ENCODE measurements at places on chromosomes 4 and X.

DNA sequence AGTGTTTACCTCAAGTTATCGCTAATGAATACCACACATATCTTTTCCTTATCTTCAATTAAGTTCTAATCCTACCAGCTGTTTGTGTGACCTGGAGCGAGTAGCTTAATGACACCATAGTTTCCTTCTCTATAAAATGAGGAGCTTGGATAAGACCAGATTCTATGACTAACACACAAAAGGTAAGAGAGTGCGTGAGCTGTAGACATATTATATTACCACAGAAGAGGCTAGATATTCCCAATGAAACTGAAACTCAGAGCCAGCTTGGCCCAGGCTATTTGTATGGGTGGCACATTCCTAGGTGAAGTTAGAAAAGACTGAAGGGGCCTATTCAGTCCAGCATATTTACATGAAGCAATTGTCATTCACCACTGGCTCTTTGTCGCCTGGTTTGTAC lies 30.2 kb downstream of the ASB5 start:
- no peak for DNase-seq

GRCh38 chrX:2188330-2188792 lies 312.4 kb downstream of the DHRSX start:
- DNase-seq = no peak

DNA sequence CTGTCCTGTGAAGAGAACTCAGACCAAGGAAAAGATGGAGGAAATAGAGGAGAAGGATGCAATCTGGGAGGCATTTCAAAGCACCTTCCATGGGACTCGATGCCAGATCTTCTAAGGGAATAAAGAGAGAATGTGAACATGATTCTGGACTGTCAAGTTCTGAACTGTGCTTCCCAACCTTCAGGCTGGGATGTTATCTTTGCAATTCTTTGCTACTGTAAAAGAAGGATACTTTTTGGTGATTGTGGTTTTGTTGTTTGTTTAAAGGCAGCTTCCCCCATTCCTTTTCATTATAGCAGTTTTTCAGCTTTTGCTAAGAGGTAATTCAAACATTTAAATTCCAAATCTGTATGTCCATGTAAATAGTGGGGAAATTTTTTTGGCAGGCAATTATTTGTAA lies 217.3 kb downstream of the NWD2 start:
- no peak for DNase-seq

DNA sequence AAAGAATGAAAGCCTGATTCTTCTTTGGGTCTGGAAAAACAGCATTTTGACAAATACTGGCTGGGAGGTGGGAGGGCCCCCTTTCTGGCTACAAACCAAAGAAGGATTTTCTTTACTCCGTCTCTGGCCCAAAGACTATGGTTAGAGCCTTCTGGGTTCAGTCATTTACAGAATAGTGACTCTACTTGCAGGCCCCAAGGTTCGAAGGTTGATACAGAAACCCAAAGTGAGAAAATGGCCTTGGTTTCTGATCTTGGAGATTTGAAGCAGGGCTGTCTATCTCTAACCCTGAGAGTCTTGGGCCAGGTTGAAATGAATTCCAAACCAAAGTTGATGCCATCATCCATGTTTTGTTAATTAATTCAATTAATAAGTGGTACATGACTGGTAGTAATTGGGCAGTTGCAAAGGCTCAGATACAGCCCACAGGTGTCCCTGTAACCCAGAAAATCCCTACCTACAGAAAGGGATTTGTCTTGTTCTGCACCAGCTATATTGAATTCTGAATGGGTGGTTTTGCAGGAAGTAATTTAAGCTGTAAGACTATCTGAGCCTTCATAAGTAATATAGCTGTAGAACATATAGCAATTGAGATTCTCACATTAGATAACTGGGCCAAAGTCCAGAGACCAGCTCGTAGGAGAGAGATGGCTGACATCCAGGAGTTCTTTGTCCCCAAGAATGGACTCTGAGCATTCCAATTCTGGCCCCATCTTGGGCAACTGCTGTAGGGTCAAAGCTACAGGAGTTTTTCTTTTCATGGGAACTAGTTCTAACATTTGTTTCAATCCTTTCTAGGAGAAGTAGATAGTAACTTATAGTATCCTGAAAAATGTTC lies 34.5 kb downstream of the CHRNA9 start:
- DNase-seq = no peak

GRCh38 chr4:93416344-93417128 lies 412.0 kb upstream of the ATOH1 start:
- DNase-seq = no peak

GRCh38 chr4:129821073-129821472 lies 725.1 kb downstream of the C4orf33 start:
- DNase-seq = no peak

GRCh38 chr4:129974730-129975129 lies 878.8 kb downstream of the C4orf33 start:
- DNase-seq = no peak

- no peak for DNase-seq
Measured at GRCh38 chr4:99887837-99888236, 6.4 kb downstream of the LAMTOR3 start.

GRCh38 chr4:7808752-7809151 lies 130.9 kb downstream of the AFAP1 start:
- DNase-seq = no peak

GRCh38 chr4:160831165-160831922 lies 1332.5 kb downstream of the FSTL5 start:
- no peak for DNase-seq

DNA sequence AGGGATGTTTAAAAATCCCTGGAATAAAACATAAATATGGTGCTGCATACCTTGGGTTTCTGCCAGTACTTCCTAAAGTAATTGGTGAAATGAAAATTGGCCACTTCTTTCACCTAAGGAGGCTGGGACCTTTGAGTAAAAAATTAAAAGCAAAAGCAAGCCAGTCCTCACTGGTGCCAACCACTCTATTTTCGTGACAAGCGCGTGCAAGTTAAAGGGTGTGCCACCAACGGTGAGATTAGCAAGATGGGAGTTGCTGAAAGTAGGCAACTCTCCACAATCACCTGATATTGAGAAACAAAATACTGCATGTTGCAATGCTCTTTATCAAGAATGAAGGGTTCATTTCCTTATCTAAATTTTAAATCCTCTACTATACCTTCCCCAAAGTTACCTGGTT lies 19.7 kb upstream of the RTL9 start:
- no peak for DNase-seq

- no peak for DNase-seq
Measured at GRCh38 chr4:84232309-84233095, 266.6 kb downstream of the NKX6-1 start.

GRCh38 chr4:1152290-1152689 lies 20.1 kb downstream of the SPON2 start:
- no peak for DNase-seq

DNA sequence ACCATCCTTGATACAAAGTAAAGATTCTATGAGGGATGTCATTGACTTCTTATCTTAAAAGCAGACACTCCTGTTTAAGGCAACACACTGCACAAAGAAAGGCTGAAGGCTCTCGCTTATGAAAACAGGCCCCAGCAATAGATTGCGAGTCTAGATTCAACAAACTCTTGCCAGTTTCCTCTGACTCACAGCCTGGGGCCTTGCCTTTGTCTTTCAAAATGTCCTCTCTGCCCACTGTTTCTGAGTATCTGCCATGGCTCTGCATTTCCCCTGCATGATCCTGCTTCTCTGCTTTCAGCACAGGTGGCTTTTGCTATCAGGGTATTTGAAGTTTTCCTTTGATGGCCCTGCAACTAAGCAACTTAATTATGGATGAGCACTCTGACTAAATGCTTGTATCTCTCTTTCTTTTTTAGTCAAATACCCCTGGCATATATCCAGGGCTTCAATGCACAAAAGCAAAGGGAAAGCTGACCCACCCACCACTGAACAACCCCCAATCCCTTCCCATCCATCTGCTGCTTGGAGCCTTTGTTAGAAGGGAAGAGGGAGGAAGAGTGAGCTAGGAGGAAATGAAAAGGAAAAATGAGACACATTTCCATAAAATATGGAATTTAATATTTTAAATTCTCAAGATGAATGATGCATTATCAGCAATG lies 32.2 kb downstream of the NDP start:
- DNase-seq = no peak

- no peak for DNase-seq
Measured at GRCh38 chr4:47913861-47914219, 543 bp downstream of the NFXL1 start.

GRCh38 chr4:24114444-24114843 lies 224.6 kb upstream of the PPARGC1A start:
- no peak for DNase-seq

DNA sequence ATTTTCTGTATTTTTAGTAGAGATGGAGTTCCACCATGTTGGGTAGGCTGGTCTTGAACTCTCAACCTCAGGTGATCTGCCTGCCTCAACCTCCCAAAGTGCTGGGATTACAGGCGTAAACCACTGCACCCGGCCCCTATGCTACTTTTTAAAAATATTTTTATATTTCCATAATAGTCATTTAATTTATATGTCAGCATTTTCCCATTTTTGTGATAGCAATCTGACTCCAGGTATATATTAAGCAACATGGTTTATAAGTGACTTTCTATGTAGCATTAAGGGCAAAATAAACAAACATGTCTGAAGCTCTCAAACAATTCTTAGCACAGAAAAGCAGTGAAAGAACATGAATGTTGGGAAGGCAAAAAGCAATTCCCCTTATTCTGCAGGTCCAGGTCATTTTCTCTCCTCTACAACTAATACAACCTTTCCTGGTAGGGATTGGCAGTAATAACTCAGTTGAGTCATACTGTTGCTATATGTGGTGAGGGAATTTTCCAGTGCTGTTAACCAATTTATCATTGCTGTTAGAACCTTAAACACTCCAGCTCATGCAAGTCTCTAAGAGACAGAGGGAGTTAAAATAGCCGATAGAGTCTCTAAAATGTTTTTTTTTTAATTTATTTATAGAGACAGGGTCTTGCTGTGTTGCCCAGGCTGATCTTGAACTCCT lies 24.0 kb downstream of the SMIM14 start:
- DNase-seq = no peak

- no peak for DNase-seq
Measured at GRCh38 chr4:40788331-40788730, 38.6 kb downstream of the NSUN7 start.

- no peak for DNase-seq
Measured at GRCh38 chrX:118644378-118644777, 83.0 kb upstream of the IL13RA1 start.

- no peak for DNase-seq
Measured at GRCh38 chrX:72666451-72666850, 47.7 kb downstream of the PHKA1 start.

- no peak for DNase-seq
Measured at GRCh38 chrX:54043056-54043455, 1.2 kb downstream of the PHF8 start.

- no peak for DNase-seq
Measured at GRCh38 chr4:177275999-177276398, 33.7 kb upstream of the NEIL3 start.

- DNase-seq = no peak
Measured at GRCh38 chr4:82799006-82799881, 648 bp upstream of the SCD5 start.

DNA sequence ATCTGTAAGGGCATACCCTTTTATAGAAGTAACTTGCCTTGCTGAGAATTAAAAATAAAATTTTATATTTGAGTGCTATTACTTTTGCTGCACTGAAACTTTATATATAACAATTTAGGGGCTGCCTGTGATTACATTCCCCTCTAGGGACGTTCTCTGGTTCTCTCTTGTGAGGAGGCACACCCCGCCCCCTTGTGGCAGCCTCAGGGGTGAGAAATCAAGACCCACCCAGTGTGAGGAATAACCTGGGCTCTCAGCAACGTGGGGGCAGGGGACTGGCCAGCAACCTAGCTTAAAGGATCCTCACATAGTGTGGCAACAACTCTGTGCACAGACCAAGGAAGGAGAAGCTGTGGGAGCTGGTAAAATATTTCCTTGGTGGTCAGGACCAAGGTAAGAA lies 43.7 kb downstream of the MAGEA9 start:
- no peak for DNase-seq

DNA sequence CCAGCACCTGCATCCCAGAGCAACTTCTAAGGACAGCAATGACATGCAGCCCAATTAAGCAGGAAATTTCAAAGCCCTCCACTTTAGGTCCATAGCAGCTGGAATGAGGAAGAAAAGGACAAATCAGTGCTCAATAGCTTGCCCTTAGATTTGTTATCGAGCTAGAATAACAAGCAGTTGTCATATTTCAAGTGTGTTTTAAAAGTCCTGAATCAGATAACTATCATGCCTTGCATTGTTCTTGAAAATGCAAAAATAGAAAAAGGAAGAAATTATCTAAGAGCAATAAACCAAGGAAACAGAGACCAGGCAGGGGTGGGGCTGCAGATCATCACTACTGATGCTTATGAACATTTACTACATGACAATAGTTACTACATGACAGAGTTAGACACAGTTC lies 43.9 kb upstream of the KLF3 start:
- DNase-seq = no peak

GRCh38 chr4:57013543-57014120 lies 34.9 kb downstream of the POLR2B start:
- DNase-seq = no peak

DNA sequence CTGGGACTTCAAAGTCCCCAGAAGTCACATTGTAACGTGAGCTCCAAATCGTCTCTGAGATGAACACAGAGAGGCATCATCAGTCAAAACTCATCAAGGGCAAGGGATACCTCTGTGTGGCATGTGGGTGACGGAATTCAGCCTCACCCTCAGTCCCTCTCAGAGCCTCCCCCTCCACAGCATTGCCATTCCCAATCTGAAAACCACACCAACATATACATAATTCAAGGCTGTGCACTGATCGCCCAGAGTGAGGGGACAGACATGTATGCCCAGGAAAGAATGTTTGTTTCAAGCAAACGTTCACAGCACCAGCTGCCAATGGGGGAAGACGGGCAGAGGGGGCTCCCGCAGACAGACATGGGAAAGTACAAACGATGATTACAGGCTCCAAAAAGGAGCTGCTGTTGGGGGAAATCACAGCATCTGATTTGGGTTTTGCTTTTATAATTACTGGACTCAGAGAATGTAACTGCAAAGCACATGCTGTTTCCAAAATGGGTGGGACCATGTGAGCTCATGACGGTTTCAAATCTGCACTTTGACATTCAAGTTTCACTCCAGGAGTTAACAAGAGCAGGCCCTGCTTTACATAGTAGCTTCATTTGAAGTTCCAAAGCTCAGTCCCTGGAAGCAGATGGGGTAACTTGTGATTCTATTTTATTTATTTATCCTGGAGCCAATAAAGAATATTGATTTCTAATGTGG lies 88.3 kb downstream of the CLCN4 start:
- DNase-seq = no peak

GRCh38 chrX:84199688-84200087 lies 11.7 kb upstream of the RPS6KA6 start:
- DNase-seq = no peak

- DNase-seq = no peak
Measured at GRCh38 chr4:27316176-27316575, 455.5 kb downstream of the STIM2 start.

DNA sequence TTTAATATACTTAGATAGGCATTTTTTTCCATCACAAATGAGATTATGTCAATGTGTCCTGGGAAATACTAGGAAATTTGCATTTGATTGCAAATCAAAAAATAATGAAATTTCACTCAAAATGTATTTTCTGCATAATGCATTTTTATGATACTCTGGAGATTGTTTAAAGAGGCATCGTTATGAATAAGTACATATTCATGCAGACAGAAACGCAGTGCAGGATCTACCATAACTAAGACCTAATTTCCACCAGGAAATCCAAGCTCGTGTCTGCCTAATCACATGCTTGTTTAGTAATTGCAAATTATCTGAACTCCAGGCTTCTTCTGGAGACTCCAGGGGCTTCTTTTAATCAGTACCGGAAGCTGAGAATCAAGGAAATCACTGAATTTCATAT lies 163.5 kb upstream of the MXRA5 start:
- DNase-seq = no peak

GRCh38 chr4:26803211-26803861 lies 57.3 kb upstream of the STIM2 start:
- no peak for DNase-seq
